ENCODE measurements at places on chromosomes 7 and 10.

- DNase-seq = no peak
Observed at GRCh38 chr10:68489919-68490318, 18.1 kb upstream of the DNA2 start.

GRCh38 chr7:47647181-47647917 is 65.4 kb upstream of the TNS3 start:
- no peak for DNase-seq

DNA sequence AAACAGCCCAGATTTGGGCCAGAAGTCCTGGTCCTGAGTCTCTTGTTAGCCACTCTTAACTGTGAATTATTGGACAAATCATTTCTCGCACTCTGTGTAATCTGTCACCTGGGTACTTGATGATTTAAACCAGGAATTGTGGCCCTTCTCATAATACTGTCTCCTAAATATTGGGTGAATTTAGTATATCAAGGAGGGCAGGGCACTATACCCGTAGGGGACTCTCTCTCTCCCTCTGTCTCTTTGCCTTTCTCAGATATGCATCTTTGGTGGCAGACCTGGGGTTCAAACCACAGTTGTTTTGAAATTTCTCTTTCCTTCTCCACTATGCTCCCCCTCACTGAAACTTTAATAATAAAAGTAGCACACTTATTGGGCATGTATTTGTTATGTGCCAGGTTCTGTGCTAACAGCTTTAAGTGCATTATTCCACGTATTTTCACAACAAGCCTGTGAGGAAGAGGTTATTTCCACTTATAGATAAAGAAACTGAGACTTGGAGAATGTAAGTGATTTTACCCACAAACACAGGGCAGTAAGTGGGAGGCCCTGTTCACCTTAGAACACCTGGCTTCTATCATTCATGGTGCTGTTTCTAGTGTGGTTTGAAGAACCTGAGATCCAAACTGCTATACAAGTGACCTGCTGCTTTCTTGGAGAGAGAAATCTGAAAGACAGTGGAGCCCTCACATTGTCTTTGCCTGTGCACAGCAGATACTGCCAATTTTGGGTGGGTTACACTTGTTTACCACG is 11.8 kb downstream of the FAS start:
- no peak for DNase-seq

GRCh38 chr7:2129323-2130095 is 103.2 kb downstream of the MAD1L1 start:
- no peak for DNase-seq

DNA sequence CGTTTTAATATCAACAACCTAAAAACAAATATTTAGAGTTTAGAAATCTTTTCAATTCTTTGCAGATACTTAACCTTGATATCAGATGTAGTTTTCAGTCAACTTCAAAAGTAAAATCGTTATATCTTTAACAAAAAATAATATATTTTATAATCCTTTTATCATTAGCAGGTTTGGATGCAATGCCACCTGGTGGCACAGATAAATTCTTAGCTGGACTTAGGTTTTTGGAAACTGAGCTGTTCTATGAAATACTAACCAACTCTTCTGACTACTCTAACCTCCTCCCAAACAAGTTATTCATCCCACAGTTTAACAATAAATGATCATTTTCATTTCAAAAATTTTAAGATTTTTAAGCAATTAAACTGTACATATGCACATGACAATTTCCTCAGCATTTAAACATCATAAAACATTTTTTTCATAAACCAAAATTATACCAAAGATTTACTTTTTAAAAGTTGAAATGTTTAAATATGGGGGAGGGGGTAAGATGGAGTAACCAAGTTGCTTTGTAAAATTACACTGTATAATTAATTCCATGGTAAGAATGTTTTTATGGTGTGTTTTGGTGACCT is 56.9 kb downstream of the HIBADH start:
- no peak for DNase-seq

All from H9 (cell line).